ENCODE measurements at places on chromosomes 5 and 9.

- DNase-seq, result no peak
Measured at GRCh38 chr9:97411440-97411788, 482 bp upstream of the TDRD7 start.

GRCh38 chr5:75320371-75320770 is 16.6 kb upstream of the HMGCR start:
- no peak for DNase-seq

- no peak for DNase-seq
Measured at GRCh38 chr5:15384176-15384575, 115.8 kb upstream of the FBXL7 start.

GRCh38 chr5:17895288-17896033 is 261.2 kb downstream of the TAF11L14 start:
- no peak for DNase-seq

GRCh38 chr9:137055385-137056364 is 1.8 kb upstream of the ENTPD2 start:
- DNase-seq, result no peak

DNA sequence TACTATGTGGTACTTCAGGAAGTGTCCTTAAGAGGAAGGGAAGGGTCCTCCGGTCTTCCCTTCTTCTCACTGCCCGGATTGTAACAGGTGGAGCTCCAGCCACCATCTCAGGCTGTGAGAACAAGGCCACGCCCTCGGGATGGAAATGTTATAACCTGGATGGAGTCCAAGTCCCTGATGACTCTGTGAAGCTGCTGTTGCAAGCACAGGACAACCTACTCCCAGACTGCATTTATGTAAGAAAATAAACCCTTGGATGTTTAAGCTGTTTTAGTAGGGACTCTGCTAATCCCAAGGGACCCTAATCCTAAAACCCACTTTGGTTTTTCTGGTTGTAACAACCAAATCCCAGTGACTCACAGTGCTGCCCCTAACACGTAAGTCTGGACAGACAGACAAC is 221.6 kb downstream of the ACTL7B start:
- peak; percentile 29 for DNase-seq

DNA sequence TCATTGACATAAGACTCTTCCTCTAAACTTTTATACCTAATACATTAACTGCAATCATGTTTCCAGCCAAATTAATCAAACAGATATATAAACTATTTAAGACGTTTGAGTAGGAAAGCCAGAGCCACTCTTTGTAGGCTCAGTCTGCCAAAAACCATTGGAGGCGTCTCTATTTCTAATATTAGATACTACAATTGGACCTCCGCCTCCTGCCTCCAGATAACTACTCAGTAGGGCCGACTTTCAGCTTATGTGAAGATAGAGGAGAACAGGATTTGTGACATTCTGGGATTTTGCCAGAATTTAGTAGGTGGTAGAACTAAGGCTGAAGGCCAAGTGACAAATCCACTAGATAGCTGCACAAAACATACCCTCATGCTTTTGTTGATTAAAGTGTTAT is 463.0 kb downstream of the CETN3 start:
- DNase-seq, result no peak

GRCh38 chr5:130550562-130550928 is 614.5 kb downstream of the HINT1 start:
- DNase-seq, result no peak

- peak; percentile 24 for DNase-seq
Measured at GRCh38 chr9:129102791-129103594, 7.6 kb downstream of the CRAT start.

- DNase-seq, result no peak
Measured at GRCh38 chr9:97781902-97782301, 71.1 kb upstream of the FOXE1 start.

DNA sequence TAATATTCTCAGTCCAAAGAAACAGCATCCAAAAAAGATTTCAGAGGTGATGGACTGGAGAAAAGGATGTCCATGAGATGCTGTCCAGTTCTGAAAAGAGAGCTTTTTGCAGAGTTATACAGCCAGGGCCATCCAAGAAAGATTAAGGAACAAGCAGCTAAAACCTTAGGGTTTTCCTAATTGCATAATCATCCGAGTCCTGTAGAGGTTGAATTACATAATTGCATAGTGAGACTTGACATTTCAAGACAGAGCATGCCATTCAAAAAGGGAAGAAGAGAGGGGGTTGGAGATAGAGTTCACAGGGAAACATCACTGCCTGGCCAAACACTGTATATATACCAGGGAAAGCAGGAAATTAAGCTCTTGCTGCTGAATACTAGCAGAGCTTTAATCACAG is 1729.2 kb upstream of the WWC1 start:
- DNase-seq, result no peak

GRCh38 chr9:89669361-89669842 is 64.6 kb downstream of the GADD45G start:
- DNase-seq, result no peak

GRCh38 chr5:152083231-152083630 is 158.6 kb upstream of the GLRA1 start:
- no peak for DNase-seq

DNA sequence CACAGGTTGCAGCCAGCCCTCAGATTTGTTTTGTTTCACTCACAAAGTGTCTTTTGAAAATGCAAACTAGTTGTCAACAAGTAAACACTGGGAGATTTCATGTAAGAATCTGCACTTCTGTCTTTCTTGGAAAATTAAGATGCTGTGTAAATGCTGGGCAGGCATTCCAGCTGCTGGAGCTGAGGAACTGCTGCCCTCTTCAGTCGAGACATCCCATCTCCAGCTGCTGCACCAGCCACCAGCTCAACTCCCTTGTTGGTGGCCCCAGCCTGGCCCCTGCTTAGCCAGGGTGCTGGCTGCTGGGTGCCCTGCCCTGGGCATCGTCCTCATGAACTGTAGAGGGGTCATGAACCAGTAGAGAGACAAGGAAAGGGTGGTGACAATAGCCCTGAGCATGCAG is 33.1 kb upstream of the AFAP1L1 start:
- no peak for DNase-seq

DNA sequence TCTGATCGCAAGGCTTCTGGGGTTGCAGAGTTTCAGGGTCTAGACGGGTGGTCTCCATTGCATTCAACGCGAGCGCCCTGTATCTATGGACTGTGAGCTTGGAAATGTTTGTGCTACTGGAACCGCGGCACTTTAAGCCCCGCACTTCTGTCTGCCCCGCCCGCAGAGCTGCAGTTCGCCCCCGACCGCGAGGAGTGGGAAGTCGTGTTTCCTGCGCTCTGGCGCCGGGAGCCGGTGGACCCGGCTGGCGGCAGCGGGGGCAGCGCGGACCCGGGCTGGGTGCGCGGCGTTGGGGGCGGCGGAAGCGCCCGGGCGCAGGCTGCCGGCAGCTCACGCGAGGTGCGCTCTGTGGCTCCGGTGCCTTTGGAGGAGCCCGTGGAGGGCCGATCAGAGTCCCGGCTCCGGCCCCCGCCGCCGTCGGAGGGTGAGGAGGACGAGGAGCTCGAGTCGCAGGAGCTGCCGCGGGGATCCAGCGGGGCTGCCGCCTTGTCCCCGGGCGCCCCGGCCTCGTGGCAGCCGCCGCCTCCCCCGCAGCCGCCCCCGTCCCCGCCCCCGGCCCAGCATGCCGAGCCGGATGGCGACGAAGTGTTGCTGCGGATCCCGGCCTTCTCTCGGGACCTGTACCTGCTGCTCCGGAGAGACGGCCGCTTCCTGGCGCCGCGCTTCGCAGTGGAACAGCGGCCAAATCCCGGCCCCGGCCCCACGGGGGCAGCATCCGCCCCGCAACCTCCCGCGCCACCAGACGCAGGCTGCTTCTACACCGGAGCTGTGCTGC is 1.0 kb downstream of the ADAMTS19 start:
- DNase-seq, result no peak

GRCh38 chr5:96434201-96434645 is 1.2 kb upstream of the PCSK1 start:
- peak; percentile 93 for DNase-seq

- no peak for DNase-seq
Measured at GRCh38 chr5:16909464-16909863, 26.6 kb downstream of the MYO10 start.

DNA sequence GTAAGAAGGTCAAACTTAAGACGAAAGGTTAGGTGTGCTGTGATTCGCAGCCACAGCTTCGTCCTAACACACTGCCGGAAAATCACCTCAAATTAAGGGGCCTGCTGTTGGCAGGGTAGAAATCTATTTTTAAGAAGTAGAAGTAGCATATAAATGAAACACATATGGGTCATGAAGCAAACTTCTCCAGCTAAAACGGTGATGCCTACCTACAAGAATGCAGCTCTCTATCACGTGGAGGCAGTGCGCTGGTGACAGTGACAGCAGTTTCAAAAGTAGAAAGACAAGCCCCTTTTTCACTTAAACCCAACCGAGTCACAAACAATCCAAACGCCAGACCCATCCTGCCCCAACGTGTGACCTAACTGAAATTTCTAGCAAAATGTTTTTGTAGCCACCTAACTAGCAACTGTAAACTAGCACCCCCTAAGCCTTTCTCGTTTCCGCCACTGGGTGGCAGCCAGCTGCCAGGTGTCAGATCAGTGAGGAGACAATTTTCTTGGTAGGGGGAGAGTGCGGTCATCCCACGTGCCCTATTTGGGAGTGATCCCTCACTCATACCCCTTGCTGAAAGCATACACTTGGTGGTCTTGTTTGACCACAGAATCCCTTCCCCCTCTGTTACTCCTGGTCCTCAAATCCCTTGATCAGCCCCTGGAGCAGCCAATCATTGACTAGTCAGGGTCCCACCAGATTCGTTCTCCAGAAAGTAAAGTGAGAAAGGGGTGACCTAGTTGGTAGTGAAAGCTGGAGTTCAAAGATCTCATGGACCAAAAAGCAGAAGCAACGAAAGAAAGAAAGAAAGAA is 71.8 kb upstream of the MAMDC2 start:
- DNase-seq, result peak; percentile 65

DNA sequence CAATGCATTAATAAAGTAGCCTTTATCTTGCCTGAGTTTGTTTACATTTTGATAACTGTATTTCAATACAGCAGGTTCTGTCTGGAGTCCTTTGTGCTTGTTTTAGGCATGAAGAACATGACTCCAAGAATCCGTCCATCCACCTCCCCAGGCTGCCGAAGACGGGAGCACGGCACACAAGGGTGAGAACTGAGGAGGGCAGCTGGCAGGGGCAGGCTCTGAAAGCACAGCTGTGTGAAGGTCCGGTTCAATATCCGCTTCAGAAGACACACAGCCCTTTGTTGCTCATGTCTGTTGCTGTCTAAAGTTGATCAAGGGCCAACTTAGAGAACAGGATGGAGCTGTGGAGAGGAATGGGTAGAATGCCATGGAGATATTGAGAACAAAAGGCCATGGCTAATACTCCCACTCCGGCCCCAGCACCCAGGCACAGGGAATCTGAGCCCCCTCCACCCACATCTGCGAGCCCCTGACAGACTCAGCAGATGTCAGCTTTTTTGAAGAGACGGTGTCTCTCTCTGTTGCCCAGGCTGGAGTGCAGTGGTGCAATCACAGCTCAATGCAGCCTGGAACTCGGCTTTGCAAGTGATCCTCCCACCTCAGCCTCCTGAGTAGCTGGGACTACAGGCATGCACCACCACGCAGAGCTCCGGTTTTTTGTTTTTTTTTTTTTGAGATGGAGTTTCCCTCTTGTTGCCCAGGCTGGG is 58.5 kb upstream of the GNE start:
- DNase-seq, result no peak

GRCh38 chr5:68802430-68802829 is 291.4 kb upstream of the SLC30A5 start:
- no peak for DNase-seq

DNA sequence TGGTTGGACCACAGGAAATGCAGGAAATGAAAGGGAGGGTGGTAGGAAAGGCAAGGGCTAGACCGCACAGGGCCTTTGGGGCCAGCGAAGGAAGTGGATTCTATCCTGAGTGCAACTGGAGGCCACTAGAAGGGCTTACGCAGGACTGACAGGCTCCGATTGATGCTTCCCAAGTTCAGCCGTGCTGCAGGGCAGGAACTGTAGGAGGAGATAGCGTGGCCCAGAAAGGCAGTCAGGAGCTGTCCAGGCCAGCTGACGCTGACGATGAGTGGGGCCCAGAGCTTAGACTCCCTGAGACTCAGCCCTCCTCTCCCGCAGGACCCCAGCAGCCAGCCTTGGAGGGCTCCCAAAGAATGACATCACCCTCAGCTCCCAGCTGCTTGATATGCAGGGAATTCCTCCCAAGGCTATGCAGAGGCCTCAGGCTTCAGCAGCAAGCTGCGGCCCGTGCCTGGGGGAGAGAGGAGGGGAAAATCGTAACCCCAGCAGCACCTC is 48.8 kb downstream of the KCNIP1 start:
- DNase-seq, result no peak

DNA sequence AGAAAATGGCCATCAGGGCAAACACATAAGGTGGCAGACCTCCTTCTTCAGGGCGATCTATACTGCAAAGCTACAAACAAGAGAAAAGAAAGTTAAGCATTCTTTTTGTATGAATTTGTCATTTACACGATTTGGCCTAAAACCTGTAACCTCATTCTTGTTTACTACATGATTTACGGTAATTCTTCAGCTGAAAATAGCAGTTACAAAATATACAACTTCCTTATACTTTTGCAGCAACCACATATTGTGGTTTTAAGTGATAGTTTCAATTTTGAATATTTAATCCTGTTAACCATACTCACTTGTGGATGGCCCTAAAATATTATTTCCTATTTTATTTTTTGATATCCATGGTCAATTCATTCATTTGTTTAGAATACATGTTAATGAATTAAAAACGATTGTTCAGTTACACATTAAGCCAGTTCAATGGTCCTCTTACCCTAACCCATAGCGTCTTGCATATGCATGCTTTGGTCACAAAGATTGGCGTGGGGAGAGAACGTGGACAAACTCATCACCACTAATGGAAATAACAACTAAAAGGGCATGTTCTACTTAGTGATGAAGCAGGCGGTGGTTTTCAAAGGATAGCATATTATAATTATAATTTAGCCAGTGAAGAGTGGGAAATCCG is 16.6 kb downstream of the TUT7 start:
- no peak for DNase-seq

DNA sequence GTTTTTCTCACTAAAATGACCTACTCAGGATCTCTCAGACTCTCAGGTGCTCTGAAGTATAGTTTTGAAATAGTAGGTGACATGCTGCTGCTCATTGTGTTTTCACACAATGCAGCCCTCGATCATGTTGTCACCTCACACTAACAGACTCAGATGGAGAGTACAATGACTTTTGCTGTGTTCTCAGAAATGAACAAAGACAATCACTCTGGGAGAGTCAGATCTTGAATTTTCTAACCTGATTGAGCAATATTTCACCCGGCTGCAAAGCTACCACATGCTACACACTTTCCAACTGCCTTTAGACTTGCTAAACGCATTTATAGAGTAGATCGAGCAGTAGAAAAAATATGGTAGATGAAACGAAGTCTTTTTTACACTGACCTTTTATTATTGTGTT is 113.4 kb downstream of the ST8SIA4 start:
- DNase-seq, result no peak

DNA sequence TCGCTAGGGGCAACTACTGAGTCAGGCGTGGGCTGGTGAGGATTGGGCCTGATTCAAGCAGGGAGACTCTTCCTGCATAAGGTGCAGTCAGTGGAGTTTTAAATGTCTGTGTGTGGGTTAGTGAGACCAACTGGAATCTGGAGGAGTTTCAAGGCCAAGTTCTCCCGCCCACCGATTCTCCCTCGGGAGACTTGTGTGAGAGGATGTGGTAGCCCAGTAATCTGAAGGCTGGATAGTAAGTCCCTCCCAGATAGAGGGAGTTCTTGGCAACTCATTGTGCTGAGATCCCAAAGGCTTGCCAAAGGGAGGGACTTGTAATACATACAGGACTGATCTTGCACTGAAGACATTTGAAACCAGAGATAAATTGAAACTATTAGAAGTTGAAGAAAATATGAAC is 51.8 kb downstream of the WDR36 start:
- DNase-seq, result no peak

GRCh38 chr5:22053195-22053594 is 799.9 kb downstream of the CDH12 start:
- peak; percentile 50 for DNase-seq

GRCh38 chr5:59286510-59286909 is 607.0 kb downstream of the PDE4D start:
- DNase-seq, result no peak

All from NCI-H774 (cell line).